Left ventricle myocardium superior (tissue), 1 donor: ENCODE measurements at places on chromosomes 6 and 20.
A peak's percentile ranks its signal among the peaks of the same experiment; 100 is the strongest.

GRCh38 chr6:147825848-147826247 lies 317.4 kb downstream of the SAMD5 start:
- no peak for DNase-seq

DNA sequence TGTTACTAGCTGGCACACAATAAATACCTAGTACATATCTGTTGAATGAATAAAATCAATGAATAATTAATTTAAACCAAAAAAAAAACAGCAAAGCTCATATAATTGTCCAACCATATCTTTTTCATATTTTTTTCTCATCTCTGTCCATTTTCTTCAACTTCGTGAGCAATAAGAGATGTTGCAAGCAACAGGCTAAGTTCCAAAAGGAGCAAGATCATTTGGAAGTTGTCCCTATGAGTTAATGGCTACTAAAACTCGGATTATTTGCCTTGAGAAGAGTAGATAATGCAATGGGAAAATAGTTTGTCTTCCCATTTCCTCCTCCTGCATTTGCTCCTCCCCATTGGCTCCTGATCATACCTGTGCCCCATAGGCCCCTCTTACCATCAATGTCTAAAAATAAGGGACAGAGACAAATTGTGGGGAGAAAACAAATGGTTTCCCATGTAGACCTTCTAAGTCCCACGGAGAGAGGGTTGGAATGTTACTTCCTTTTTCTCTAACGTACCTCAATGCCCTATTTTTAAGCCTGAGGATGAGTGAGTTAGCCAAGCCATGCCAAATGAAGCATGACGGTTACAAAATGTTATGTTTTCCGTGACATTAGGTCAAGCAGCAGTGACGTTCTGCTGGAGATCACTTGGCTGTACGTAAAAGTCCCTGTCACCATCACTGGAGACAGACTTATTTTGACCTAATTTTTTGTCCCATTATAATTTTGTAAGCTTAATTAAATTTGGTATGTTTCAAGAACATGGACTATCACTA lies 217.3 kb upstream of the PREP start:
- no peak for DNase-seq

DNA sequence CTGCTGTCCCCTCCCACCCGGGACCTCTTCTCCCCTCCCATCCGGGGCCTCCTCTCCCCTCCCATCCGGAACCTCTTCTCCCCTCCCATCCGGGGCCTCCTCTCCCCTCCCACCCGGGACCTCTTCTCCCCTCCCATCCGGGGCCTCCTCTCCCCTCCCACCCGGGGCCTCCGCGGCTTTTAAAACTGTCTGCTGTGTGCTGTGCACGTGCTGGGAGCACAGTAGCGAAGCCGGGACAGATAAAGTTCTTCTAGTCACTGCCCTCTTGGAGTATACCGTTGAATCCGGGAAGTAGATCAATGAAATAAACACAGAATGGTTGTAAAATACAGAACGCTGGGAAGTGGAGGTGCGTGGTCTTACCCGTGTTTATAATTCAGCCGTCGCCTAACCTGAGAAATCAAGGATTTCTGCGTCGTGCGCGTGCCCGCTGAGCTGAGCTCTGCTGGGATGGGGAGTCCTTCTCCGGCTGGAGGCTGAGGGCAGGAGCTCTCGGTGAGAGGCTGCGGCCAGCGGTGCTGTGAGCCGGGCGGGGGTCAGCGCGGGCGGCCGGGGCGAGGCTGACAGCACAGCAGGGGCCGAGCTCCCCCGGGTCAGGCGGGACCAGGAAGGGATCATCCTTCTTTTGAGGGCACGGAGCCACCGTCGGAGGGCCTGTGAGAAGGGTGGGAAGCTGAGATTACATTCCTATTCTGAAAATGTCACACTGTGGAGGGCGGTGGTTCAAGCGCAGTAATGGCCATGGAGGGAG lies 19.6 kb upstream of the KIF25 start:
- DNase-seq = no peak

DNA sequence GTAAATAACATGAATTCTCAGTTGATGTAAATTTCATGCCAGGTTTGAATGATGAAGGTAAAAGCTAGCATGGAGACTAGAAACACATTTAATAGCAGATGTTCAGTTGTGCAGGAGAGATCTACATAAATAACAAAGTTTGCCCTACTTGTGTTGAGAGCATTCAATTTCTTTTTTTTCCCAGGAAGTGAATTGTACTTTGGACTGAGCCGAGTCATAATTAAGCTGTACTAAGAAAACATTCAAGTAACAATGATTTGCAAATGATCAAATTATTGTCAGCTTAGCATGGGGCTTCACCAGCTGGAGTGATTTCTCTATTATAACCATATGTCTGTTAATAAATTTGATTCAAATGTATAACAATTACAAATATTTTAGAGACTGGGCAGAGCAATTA lies 893.5 kb upstream of the MAP3K7 start:
- no peak for DNase-seq

DNA sequence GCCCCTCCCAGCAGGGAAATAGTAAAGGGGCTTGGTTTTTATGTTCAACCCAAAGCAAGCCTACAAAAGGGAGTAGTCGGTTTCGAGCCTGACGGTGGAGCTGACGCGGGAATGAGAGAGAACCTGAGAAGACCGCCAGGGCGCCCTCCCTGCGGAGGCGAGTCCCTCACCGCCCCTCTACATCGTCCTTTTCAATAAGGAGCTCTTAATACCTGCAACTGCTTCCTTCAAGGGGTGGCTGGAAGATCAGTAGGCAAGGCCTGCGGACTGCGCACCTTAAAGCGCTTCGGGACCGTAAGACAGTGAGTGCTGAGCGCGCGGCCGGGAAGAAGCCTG lies 709 bp upstream of the ZNF76 start:
- DNase-seq = no peak

- DNase-seq = no peak
Measured at GRCh38 chr20:50215101-50215690, 24.6 kb downstream of the CEBPB start.

- DNase-seq = no peak
Measured at GRCh38 chr6:34147906-34148630, 2.2 kb upstream of the GRM4 start.

GRCh38 chr6:56988145-56988544 lies 33.2 kb downstream of the BEND6 start:
- DNase-seq = no peak

GRCh38 chr6:111087871-111088667 lies 766 bp downstream of the SLC16A10 start:
- peak; percentile 34 for DNase-seq

- no peak for DNase-seq
Measured at GRCh38 chr20:57616143-57616951, 3.9 kb downstream of the ZBP1 start.

GRCh38 chr6:44498436-44498835 lies 110.9 kb downstream of the CDC5L start:
- no peak for DNase-seq

DNA sequence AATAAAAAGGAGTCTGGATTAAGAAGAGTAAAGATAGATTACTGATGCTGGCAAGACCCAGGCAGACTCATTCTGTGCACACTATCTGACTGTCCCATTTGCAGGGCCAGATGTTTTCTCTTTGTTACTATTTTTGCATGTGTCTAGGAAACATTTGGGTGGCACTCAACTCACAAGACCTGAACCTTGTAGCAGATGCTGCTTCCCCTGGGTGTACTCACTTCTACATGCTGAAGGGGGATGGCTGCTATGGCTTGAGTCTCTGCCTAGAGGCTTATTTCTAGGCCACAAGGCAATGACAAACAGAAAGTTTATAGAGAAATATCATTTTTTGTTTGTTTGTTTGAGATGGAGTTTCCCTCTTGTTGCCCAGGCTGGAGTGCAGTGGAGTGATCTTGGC lies 351.4 kb downstream of the FOXA2 start:
- no peak for DNase-seq

- DNase-seq = no peak
Measured at GRCh38 chr6:40170856-40171255, 236.6 kb upstream of the MOCS1 start.

DNA sequence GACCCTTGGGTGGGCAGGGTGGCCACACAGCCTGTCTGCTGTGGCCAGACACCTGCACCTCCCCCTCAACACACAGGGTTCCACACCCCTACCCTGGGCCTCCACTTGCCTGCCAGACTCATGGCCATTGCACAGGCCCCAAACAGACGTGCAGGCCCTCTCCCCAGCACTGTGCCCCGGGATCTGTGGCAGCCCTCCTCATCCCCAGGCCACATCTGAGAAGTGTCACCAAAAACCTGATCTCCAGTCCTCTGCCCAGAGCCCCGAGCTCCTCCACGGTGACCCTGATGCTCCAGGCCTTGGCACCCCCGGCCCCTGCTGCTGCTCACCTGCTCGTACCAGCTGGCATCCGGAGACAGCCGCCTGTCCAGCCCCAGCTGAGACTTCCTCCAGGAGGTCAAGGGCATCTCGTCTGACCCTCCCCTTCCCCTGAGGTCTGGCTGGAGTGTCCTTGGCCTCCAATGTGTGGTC lies 160.1 kb downstream of the DLL1 start:
- DNase-seq = no peak

GRCh38 chr20:63893999-63894357 lies 948 bp upstream of the DNAJC5 start:
- no peak for DNase-seq

GRCh38 chr6:162942866-162943265 lies 215.1 kb downstream of the PACRG start:
- no peak for DNase-seq

DNA sequence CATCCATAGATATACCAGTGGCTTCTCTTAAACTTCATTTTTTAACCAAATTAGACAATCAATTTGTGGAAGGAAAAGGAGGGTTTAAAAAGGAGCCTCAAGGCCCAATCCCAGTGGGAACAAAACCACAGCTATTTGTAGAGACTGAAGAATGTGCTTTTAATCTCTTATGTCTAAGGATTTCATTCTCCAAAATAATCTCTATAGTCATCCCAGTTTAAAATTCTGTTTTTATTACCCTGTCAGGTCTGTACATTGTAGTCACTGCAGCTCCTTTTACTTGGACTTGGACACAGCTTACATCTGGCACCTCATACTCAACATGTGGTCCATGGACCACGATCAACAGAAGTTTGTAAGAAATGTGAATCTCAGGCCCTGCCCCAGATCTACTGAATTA lies 152.1 kb upstream of the STMND1 start:
- no peak for DNase-seq

DNA sequence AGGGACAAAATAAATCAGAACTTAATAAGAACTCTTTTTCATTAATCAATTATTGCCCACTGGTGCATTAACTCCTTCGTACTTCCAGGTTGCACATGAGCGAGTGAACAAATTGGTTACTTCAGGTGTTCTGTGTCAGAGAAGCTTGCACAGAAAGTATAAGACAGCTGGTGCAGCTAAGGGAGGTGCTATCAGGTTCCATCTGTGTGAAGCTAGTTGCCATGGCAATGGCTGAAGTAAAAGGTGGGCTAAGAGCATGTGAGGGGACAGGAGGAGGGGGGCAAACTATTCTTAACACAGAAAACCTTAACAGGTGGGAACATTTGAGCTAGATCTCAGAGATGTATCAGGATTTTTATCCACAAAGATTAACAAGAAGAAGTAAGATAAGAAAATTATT lies 81.6 kb downstream of the MANEA start:
- DNase-seq = no peak

- no peak for DNase-seq
Measured at GRCh38 chr6:15945593-15946159, 183.2 kb upstream of the MYLIP start.

GRCh38 chr6:40504274-40504673 lies 82.9 kb downstream of the LRFN2 start:
- DNase-seq = no peak

DNA sequence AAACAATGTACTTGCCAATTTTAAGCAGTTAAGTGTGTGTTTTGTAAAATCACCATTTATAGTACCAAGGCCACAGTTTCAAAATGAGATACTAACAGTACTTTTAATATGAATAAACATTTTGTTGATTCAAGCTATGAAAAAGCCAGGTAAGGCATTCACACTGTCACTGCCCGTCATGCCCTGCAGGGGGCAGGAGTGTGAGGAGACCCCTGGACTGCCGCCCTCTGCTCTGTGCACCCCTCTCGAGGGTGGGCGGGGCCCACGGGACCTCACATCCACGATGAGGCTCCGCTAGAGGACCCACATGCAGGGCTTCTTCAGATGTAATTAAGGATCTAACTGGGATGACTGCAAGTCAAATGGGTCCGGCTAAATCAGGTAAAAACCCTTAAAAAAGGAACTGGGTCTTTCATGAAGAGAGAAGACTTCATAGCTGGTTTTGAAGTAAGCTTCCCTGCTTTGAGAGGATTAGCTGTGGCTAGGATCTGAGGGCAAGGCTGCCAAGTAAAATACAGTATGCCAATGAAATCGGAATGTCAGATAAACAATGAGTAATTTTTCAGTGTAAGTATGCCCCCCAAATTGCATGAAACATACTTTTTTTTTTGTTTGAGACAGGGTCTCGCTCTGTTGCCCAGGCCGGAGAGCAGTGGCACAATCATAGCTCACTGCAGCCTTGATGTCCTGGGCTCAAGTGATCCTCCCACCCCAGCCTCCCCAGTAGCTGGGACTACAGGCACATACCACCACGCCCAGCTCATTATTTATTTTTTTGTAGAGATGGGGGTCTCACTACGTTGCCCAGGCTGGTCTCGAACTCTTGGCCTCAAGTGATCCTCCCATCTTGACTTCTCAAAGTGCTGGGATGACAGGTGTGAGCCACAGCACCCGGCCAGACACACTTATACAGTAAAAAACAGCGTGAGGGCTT lies 18.7 kb downstream of the DIDO1 start:
- no peak for DNase-seq

GRCh38 chr6:135265278-135265677 lies 84.2 kb downstream of the MYB start:
- no peak for DNase-seq

- no peak for DNase-seq
Measured at GRCh38 chr6:36126553-36127458, 3.5 kb upstream of the MAPK13 start.

DNA sequence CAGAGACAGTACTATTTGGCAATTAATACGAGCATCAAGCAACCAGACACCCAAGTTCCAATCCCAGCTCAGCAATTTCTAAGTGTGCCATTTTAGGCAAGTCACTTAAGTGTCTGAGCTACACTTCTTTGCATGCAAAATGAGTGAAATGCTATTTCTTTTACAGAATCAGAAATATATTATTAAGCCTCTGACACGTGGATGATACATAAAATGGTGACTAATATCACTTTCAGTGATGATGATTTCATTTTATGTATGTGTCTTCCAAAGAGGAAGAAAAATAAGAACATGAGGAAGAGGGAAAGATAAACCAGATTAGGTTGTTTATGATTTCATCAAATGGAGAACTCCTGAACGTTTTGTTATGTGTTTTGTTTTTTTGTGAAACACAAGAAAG lies 158.6 kb downstream of the TSHZ2 start:
- DNase-seq = no peak

DNA sequence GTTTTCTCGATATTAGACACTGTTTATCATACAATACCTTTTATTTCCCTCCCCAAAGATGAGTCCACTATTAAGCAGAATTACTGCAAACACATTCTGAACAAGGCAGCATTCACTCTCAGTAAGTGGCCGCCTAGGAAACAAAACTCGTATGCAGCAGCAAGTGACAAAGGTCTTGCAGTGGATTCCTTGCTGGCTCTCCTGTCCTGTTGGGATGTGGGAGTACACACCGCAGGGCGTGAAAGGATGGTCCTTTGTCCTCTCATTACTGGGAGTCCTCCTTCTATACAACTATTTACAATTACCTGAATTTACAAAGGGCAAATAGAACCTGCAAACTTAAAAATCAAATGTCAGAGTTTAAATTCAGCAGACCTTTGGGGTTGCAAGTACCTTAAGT lies 16.1 kb downstream of the CTCFL start:
- no peak for DNase-seq

GRCh38 chr6:38302838-38303237 lies 336.9 kb downstream of the BTBD9 start:
- no peak for DNase-seq
